ENCODE measurements at places on chromosomes 13 and 19.

DNA sequence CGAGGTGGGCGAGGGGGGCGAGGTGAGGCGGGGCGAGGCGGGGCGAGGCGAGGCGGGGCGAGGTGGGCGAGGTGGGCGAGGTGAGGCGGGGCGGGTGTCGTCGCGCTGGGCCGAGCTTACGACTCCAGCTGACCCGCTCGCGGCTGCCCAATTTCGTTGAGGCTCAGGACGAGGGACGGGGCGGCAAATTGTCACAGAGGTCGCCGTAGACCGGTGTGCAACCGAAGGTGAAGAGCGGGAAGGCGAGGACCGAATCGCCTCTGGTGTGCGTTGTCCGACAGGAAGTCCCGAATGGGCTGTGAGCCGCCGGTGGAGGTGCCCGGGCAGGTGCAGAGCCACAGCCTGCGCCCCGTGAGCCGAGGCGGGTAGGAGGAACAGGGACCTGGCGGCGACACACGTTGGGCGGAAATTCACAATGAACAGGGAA, at the start of gene LACC1:
Gene LACC1 (plus strand): TSS at position 150 of the 427 bp plus-strand sequence. CDS start 1,082 bp downstream, outside the sequence.
- no peak for DNase-seq

GRCh38 chr13:73254827-73255226, 196.0 kb downstream of the KLF5 start:
- DNase-seq, result no peak

- DNase-seq, result no peak
Measured at GRCh38 chr13:29957320-29957719, 106.9 kb upstream of the UBL3 start.

DNA sequence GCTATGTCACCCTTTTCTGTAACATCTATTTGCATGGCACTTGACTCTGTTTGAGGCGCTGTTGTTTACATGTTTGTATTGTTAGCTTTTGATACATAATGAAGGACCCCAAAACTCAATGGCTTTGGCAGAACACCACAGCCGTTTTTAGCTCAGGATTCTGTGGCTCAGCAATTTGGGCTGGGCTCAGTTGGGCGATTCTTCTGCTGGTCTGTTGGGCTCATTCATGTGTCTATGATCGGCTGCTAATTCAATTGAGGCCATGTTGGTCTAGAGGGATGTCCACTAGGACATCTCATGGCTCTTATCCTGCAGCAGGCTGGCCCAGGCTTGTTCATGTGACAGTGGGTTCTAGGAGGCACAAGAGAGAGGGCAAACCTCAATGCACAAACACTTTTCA, 33.9 kb downstream of the VSTM2B start:
- DNase-seq, result no peak

DNA sequence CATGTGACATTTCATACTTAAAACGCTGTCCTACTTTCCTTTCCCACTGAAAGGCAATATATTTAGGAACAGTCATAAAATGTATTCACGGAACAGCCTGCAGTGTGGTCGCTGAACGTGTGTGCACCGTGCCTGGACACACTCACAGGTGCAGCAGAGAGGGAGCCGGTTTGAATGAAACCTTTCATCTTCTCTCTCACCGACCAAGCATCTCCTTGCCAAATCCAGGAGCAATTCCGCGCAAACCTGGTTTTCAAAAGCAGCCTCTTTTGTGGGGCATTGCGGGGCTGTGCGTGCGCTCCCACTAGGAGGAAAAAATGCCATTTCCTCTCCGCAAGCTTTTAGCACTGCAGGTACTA, 1.0 kb downstream of the DCLK1 start:
- DNase-seq, result no peak

DNA sequence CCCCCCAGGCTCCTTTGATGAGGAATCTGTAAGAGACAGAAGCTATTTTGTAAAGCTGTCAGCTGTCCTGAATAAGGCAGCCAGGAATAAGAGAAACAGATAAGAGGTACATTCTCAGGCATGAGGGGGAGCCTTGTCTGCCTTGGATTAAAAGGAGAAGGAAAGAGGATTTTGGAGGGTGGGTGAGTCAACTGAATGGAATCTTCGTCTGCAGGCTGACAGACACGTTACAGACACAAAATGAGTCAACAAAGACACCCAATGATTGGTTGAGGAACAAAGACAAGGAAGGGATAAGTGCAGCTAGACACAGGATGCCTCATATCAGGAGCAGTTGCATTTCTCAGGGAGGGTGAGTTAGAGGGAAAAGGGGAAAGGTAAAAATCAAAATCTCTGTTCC, 162.5 kb downstream of the OLFM4 start:
- no peak for DNase-seq

GRCh38 chr13:49927755-49928154, 8.4 kb downstream of the SPRYD7 start:
- no peak for DNase-seq

DNA sequence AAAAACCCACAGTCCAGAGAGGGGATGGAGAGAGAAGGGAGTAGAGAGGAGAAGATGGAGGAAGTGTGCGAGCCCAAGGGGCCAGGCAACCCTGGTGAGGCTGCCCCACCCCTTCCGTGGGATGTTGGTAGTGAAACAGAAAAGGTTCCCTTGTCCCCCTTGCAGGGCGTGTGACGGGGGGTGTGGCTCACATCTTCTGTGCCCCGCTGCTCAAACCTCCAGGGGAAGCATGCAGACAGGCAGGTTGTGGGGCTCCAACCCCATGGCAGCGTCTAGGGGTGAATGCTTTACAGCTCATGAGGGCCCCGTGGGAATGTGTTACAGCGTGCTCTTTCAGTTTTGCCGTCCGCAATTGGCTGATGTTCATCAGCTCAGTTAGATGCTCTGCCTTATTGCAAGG, 14.7 kb upstream of the EVI5L start:
- no peak for DNase-seq

DNA sequence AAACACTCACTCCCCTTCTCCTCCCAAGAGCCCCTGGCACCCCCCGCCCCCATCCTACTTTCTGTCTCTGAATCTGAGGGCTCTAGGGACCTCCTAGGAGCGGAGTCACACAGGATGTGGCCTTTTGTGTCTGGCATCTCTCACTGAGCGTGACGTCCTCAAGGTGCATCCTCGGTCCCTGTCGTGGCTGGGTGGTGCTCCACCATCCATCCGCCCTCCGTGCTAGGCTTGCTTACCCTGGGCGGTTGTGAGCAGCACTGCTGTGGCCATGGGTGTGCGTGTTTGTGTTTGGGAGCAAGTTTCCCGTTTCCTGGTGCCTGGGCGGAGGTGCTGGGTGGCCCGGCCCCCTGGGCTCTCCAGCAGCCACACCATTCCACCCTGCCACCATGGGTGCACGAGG, 12.2 kb downstream of the PLEKHJ1 start:
- DNase-seq, result no peak

GRCh38 chr13:114152831-114153371, 20.5 kb upstream of the RASA3 start:
- DNase-seq, result no peak

- DNase-seq, result no peak
Measured at GRCh38 chr19:32902448-32902847, 32.9 kb upstream of the SLC7A9 start.

DNA sequence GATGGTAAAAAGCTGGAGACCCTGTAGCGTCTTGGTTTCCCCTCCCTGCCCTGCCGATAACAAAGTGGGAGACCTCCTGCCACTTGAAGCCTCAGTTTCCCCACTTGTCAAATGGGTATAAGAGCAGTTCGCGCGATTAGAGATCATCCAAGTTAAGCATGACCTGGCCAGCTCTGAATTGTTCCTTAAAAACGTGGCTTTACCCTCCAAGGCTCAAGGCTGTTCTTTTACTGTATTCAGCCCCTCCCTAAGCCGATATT, 421 bp downstream of the TNPO2 start:
- no peak for DNase-seq

DNA sequence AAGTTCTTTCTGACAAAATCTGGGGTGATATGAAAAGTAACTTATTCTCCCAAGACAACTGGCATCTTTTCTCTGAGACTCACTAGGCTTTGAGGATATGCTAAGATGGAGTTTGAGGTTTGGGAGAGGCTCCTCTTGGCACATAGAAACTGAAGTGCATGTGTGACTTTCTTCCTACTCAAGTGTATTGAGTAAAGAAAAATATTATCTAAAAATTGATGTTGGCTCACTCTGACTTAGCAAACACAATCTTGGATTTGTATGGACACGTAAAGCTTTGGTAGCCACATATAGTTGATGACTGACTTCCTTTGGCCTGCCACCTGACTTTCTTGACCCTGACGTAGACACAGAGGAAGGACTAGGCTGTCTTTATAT, 71.1 kb upstream of the KLF12 start:
- DNase-seq, result no peak

GRCh38 chr13:97390941-97391600, 42.9 kb upstream of the RAP2A start:
- no peak for DNase-seq

DNA sequence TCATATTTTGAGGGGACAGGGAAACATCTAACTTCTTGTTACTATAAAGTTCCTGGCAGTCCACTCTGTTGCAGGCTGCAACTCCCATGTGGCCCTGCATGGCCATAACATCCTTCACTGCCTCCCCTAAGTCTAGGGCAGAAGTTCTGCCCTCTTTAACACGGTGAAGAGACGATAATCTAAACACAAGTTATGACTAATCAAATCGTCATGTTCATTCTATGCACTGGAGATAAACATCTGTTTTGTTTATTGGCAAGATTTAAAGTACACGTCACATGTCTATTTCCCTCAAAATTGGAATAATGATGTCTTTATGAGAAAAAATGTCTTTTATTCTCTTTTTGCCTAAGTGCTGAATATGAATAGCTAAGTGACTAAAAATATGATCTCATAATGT, 1629.4 kb downstream of the PCDH9 start:
- DNase-seq, result no peak

DNA sequence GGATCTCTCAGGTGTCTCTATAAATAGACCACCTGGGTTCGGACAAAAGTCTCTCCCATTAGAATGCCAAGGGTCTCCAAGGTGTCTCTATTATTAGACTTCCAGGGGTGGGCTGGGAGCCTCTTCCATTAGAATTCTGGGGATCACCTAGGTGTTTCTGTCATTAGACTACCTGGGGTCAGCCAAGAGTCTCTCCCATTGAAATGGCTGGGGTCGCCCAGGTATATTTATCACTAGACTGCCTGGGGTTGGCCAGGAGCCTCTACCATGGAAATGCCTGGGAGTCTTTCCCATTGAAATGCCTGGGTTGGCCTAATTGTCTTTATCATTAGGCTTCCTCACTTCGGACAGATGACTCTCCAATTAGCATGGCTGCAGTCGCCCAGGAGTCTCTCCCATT, 1565.5 kb downstream of the UQCRFS1 start:
- no peak for DNase-seq

DNA sequence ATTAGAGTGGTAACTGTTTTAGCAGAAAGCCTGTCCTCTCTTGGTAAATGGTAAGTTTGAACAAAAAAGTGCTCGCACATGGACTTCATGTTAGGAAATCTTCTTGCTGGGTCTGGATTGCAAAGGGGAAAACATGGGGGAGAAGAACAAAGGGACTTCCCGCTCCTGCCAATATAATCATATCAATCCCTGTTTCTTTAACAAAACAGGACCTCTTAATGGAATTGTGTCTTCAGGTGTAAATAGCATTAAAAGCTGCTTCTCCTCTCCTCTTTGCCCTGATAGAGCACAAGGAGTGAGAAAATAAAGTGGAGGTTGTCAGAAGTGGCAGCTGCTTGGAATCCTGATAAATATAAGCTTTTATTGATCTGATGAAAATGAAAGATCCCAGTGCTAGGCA, 20.4 kb upstream of the ZNF536 start:
- DNase-seq, result no peak

- no peak for DNase-seq
Measured at GRCh38 chr13:85985797-85986196, 186.6 kb upstream of the SLITRK6 start.

- no peak for DNase-seq
Measured at GRCh38 chr13:46082324-46082723, 22.5 kb downstream of the CPB2 start.
